IgD-negative memory B cell (primary cell): ENCODE measurements at places on chromosomes 16 and 17. TPM values are rescaled to one million over a fixed set of nuclear protein-coding genes. Genes with fewer than 3 reads are reported as not detected.

The CCDC144A gene
- polyA plus RNA-seq, result not detected

The IRX3 gene
- polyA plus RNA-seq, result not detected

The KRTAP3-1 gene
- not detected for polyA plus RNA-seq

The SEPTIN1 gene
- 161 TPM for polyA plus RNA-seq

The ADAP2 gene
- polyA plus RNA-seq, result 5.0 TPM

The PLD6 gene
- polyA plus RNA-seq, result 5.8 TPM

The CDH13 gene
- 0.23 TPM for polyA plus RNA-seq

The NPB gene
- polyA plus RNA-seq, result not detected

The TMEM88 gene
- not detected for polyA plus RNA-seq

The TAT gene
- not detected for polyA plus RNA-seq

The CHST5 gene
- not detected for polyA plus RNA-seq

The EFCAB13 gene
- 10.2 TPM for polyA plus RNA-seq

The SETD6 gene
- polyA plus RNA-seq, result 12.4 TPM
